Iris pigment epithelial cell (primary cell): ENCODE measurements at places on chromosomes 12 and 14.
A peak's percentile ranks its signal among the peaks of the same experiment; 100 is the strongest.

DNA sequence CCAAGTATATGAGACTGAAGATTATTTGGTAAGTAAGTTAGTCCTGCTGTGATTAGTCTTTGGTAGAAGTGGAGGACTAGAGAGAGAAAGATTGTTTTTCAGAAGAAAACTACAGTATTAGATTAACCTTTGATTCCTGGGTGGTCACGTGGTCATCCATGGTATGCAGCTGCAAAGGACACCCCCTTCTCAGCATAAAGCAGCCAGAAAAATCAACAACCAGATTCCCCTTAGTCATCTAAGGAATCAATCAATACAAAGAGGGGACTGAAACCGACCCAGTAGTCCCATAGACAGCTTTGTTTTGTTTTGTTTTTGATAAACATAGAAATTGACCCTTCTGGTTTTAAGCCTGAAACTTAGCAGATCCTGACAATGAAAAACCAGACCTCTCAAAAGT is 30.3 kb upstream of the MDGA2 start:
- DNase-seq = no peak

DNA sequence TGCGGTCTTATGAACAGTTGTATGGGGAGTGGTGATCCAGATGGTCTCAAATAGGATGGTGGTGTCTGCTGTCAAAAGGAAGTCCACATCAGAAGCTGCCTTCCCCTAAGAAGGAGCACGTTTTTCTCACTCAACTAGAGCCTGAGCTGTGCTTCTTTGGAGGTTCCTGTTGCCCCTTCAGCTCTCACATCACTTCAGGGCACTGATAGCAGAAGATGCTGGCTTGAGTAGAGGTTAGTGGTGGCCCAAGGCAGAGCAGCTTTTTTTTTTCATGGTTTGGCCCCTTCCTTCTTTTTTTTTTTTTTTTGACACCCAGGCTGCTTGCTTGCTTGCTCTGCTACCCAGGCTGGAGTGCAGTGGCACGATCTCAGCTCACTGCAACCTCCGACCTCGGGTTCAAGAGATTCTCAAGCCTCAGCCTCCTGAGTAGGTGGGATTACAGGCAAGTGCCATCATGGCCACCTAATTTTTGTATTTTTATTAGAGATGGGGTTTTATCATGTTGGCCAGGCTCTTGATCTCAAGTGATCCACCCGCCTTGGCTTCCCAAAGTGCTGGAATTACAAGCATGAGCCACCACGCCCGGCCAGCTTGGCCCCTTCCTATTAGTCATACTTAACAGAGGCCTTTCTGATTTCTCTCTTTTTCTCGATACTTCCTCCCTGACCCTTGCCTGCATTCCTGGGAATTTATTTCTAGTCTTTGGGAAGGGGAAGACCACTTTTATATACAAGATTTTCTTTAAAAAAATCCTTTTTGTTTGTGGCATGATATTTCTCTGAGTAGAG is 31.6 kb downstream of the KLRD1 start:
- peak; percentile 37 for DNase-seq

GRCh38 chr12:125111403-125111802 is 46.2 kb downstream of the AACS start:
- peak; percentile 12 for DNase-seq

- DNase-seq = no peak
These were observed 137.2 kb upstream of the ARHGAP5 start for GRCh38 chr14:31939934-31940333.

- no peak for DNase-seq
These were observed 5.7 kb upstream of the WSCD2 start for GRCh38 chr12:108123402-108123801.

GRCh38 chr12:31317471-31318395 is 8.2 kb downstream of the SINHCAF start:
- DNase-seq = no peak

GRCh38 chr12:45411626-45412025 is 195.7 kb downstream of the ANO6 start:
- DNase-seq = no peak

GRCh38 chr12:26845057-26845666 is 12.2 kb upstream of the ITPR2 start:
- DNase-seq = peak; percentile 54

DNA sequence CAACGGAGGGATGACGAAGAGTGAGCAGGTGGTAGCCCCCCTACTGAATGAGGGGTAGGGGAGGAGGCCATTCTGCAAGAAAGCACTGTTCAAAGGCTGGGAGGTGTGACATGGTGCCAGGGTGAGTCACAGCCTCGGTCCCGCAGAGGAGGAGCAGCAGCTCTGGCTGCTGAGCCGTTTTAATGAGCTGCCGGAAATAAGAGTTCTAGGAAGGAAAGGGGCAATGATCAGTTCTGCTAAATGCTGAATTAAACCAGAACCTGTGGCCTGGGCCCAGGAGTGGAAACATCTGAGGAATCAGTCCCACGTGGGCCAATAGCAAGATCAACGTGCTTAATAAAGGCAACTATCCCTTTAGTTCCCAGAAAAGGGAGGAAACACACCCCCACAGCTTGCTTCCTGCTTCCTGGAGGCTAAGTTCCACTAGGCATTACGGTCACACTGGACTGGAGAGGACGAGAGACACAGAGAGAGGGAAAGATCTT is 3.6 kb downstream of the ABCD4 start:
- DNase-seq = peak; percentile 19

DNA sequence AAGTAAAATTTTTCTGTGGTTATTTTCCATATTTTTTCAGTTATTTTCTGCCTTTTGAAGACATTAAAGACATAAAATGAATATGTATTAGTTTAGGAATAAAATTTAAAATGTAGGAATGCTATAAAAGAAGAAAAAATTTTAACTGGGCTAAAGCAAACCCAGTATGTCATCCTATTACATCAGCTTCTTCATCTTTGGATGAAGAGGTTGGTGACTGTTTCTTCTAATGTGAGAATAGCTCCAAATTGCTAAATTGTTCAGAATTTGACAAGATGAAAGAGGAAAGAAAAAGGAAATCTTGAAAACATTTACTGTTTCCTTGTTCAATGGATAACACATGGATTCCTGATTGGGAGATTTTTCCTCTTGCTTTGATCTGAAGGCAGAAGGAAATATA is 52.7 kb upstream of the PZP start:
- no peak for DNase-seq

GRCh38 chr14:74238974-74239847 is at the start of gene VSX2:
VSX2 (plus strand) TSS chr14:74239449; CDS start chr14:74239562, 113 bp downstream.
- DNase-seq = no peak

DNA sequence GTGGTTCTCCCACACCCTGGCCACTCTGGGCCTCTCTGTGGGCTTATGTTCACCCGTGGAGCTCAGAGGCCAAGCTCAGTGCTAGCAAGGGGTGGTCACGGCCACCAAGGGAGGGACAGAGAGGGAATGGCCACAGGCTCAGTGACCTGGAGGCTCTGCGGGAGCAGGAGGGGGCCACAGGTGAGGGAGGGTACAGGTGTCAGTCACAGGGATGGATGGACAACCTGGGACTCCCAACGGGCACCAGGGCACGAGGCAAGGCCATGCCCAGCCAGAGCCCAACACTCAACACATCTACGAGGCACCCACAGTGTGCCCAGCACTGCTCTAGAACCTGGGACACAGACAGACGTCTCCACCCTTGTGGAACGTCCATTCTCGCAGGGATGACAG is 11.3 kb downstream of the NCOR2 start:
- DNase-seq = no peak

- DNase-seq = peak; percentile 58
These were observed 107.4 kb downstream of the AEBP2 start for GRCh38 chr12:19546611-19547162.

GRCh38 chr12:117279606-117280005 is 81.8 kb downstream of the NOS1 start:
- DNase-seq = no peak

GRCh38 chr12:34305176-34305575 is 282.9 kb downstream of the ALG10 start:
- no peak for DNase-seq

DNA sequence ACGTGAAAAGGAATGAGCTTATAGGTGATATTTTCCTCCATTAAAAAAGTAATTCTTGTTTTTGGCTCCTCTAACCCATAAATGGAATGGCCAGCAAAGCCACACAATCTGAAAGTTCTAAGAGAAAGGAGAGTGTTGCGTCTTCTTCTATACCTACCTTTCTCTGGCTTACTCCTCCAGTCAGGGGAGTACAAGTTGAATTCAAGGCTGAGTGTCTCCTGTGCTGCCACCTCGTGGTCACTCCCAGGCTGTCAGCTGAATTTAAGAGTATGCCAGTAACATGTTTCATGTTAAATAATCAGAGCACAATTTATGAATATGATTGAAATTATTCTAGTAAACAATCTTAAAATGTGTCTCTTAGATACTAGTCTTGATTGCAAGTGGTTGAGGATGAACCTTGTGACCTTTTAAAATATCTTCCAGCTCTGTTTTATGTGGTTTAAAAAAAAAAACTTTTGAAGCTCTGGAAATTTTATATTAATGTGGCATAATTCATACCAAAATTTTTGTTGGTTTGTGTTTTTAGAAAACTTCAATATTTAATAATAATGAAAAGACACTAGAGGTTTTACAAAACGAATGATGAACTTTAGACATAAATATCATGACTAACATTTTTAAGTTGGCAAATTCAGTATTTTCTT is 31.7 kb downstream of the PTHLH start:
- peak; percentile 80 for DNase-seq

GRCh38 chr12:11624116-11624515 is 25.4 kb upstream of the ETV6 start:
- DNase-seq = no peak
